ENCODE measurements at places on chromosomes 6 and 20.

GRCh38 chr20:43695571-43695970 is 28.7 kb downstream of the MYBL2 start:
- DNase-seq = no peak

- DNase-seq = peak; percentile 98
These were observed 9.2 kb upstream of the C6orf141 start for GRCh38 chr6:49541210-49541724.

GRCh38 chr6:79137671-79138070 is 59.6 kb upstream of the PHIP start:
- no peak for DNase-seq

- DNase-seq = no peak
These were observed 518.5 kb upstream of the MARCKS start for GRCh38 chr6:113338644-113339043.

DNA sequence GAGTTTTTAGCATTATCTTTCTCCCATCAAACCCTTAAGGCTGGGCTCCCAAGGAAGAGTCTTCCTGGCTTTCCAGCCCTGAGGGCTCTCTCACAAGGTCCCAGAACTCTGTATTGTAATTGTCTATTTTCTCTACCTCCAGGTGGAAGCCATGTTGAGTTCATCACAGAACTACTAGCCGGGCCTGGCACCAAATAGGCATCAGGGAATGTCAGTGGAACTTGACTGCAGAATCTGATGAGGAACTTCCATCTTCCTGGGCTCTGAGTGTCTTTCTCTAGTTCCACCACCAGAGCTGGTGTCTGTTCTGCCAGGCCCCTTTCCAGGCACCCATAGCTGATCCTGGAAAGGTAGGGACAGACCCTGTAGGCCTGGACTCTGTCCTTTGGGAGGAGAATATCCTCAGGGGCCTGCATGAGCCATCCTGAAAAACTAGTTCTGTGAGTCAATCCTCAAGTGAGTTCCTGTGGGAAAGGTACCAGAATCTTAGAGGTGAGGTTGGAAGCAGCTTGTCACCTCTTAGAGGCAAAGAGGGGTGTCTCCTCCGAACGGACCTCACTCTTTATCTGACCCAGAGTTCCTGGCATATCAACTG is 11.1 kb upstream of the TOP1 start:
- DNase-seq = no peak

- DNase-seq = no peak
These were observed 28.0 kb downstream of the HEBP2 start for GRCh38 chr6:138432063-138432356.

GRCh38 chr20:17394411-17394810 is 136.8 kb downstream of the BFSP1 start:
- DNase-seq = no peak

- peak; percentile 42 for DNase-seq
These were observed 81.6 kb downstream of the EPB41L2 start for GRCh38 chr6:130981409-130981808.

DNA sequence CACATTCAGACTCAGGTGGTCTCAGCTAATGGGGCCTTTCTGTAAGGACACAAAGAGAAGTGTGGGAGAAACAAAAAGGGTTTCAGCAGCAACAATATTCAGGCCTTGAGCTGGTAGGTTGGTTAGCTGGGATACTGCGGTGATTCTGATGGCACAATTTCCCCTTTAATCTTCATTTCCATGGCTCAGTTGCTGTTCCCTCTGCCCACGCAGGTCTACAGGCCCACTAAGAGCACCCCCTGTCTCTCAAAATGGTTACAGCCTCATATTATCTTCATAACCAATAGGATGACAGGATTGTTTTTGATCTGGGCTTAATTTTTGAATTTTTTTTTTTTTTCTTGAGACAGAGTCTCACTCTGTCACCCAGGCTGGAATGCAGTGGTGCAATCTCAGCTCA is 48.9 kb downstream of the MYB start:
- DNase-seq = no peak

DNA sequence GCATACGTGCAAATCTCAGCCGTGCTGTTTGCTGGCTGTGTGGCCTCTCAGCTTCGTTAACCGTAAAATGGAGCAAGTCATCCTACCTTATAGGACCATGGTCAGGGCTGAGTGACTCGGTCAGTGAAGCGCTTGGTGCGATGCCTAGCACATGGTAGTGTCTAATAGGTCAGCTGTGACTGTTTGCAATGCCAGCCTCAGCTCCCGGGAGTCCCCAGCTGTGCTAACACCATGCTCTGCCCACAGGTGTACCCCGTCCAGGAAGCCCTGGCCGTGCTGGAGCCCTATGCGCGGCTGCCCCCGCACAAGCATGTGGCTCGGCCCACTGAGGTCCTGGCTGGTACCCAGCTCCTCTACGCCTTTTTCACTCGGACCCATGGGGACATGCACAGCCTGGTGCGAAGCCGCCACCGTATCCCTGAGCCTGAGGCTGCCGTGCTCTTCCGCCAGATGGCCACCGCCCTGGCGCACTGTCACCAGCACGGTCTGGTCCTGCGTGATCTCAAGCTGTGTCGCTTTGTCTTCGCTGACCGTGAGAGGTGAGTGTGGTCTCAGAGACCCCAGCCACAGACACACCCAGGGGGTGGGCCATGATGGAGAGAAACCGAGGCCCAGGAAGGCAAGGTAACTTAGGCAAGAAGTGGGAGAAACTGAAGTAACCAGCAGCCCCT is 10.6 kb downstream of the TRIB3 start:
- no peak for DNase-seq

GRCh38 chr6:22556266-22556665 is 13.1 kb upstream of the HDGFL1 start:
- no peak for DNase-seq

DNA sequence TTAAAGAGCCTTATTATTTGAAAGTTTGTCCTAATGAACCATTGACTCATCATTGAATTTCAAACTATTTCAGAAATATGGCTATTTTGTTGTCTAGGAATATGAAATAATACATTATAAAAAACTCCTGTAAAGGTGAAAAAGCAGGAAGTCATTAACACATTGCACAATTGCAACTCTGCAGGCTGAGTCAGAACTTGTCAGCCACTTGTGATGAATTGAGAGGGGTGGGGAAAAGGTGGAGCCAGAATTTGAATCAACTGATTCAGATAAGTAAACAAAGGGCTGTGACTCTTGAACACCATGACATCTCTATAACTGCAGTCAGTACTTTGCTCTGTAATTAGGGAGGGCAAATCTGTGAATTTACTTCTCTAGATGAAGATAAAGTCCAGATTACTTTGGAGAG is 6.0 kb downstream of the C6orf141 start:
- no peak for DNase-seq

DNA sequence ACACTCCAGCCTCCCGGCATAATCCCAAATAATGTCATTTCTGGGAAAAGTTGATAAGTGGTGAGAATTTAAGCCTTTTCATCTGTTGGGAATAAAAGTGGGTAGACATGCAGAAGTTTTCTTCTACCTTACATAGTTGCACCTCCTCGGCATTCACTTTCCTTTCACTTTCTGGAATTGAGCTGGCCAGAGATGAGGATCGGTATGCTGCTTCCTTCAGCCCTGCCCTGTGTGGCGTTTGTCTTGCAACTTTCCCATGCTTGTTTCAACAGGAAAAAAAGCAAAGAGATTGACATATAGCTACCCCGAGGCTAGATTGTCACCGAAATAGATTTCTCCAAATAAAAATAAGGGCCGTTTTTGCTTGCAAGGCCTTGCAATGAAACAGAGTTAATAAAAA is 65.8 kb upstream of the JAG1 start:
- no peak for DNase-seq
